ENCODE measurements at places on chromosomes 3 and 15.

DNA sequence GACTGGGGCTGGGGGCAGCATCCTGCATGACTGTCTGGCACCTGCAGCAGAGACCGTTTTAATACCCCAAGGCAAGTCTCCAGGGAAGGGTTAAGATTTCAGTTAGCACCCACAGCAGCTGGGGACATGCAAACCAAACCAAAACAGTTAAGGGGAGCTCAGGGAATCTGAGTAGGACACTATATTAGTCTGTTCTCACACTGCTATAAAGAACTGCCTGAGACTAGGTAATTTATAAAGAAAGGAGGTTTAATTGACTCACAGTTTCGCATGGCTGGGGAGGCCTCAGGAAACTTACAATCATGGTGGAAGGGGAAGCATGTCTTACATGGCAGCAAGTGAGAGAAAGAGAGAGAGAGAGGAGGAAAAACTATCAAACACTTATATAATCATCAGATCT lies 25.3 kb downstream of the GALNT15 start:
- H3K27me3 ChIP-seq = no peaks in the 10 kb centered on the region
- no peak overlapping the region for H3K4me3 ChIP-seq
- no peak for DNase-seq

- no peaks in the 10 kb centered on the region for H3K4me1 ChIP-seq
Measured at GRCh38 chr3:77281721-77282120, 241.8 kb downstream of the ROBO2 start.

- no peaks in the 10 kb centered on the region for H3K36me3 ChIP-seq
- H3K27ac ChIP-seq = no peak within 1 kb of the TSS
- DNase-seq = peak; percentile 67
- H3K27me3 ChIP-seq = no peaks in the 10 kb centered on the region
- peak within 1 kb of the TSS; percentile 78 for H3K4me3 ChIP-seq
- no peaks in the 10 kb centered on the region for H3K4me1 ChIP-seq
Measured at GRCh38 chr3:143119009-143119914, at the start of gene CHST2. TSS of gene CHST2 (plus strand) at chr3:143119771. CDS start at chr3:143120817, 1,046 bp downstream.

DNA sequence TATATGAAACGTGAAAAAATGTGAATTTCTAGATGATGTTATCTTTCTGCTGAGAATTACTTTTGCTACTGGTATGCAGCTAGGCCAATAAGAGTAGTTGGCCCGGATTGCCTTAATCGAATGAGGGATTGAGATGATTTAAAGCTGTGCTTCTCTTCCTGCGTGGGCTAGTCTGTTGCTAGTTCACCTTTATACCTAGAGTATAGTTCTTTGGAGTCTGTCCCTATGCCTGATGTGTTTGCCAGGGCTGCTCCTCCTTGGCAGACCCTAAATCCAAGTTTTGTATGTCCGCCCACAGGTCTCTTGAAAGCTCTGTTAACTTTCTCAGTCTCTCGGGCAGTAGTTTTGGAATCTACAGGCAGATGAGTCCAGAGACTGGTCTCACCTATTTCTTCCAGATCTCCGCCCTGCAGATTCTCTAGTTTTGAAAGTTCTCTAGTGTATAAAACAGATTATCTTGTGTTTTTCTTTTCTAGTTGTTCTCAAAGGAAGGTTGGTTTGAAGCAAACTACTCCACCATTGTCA lies 64.9 kb downstream of the MEF2A start:
- H3K27me3 ChIP-seq = no peaks in the 10 kb centered on the region
- peaks cover 30% of the 10 kb centered on the region for H3K4me1 ChIP-seq
- no peak for DNase-seq
- H3K36me3 ChIP-seq = peaks cover 20% of the 10 kb centered on the region
- no peak overlapping the region for H3K27ac ChIP-seq
- no peak overlapping the region for H3K4me3 ChIP-seq

DNA sequence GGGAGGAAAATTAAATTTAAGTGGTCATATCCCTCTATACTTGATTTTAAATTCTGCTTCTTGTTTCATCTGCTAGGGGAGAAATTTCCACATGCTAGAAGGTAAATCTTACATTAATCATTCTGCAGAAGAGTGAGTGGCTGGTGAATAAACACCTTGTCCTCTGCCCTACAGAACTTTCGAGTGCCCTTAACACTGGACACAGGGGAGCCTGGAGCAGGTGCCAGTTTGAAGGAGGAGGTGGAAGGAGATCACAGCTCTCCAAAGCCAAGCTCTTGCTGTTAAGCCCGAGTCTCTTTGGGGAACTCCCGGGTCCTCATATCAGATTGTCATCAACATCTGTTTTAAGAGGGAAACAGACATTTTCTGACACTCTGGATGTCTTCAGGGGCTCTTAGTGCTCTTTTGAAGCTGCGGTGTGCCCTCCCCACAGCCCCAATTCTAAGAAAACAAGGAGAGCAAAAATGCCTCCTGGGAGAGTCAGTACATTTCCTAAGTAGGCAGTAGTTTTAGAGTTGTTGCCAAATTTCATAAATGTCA lies 31.3 kb downstream of the LAMP3 start:
- H3K4me3 ChIP-seq = no peak overlapping the region
- H3K27ac ChIP-seq = no peak overlapping the region
- no peaks in the 10 kb centered on the region for H3K36me3 ChIP-seq
- H3K4me1 ChIP-seq = no peaks in the 10 kb centered on the region
- H3K27me3 ChIP-seq = no peaks in the 10 kb centered on the region

DNA sequence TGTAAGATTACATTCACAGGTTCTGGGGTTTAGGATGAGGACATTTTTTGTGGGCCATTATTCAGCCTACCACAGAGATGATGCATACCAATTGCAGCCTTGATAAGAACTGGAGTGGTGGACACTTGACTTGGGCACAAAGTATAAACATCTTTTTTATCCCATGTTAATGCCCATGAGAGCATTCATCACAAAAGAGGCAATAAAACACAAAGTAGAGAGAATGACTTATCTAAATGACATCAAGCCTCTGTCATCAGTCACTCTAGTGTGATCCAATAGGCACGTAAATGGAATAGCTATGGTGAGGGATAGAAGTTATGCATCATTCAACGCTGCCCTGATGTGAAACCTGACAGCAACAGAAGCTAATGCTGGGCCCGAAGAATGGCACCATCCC lies 25.8 kb downstream of the VEPH1 start:
- no peak overlapping the region for H3K4me3 ChIP-seq
- H3K36me3 ChIP-seq = no peaks in the 10 kb centered on the region
- DNase-seq = no peak
- H3K27ac ChIP-seq = no peak overlapping the region

DNA sequence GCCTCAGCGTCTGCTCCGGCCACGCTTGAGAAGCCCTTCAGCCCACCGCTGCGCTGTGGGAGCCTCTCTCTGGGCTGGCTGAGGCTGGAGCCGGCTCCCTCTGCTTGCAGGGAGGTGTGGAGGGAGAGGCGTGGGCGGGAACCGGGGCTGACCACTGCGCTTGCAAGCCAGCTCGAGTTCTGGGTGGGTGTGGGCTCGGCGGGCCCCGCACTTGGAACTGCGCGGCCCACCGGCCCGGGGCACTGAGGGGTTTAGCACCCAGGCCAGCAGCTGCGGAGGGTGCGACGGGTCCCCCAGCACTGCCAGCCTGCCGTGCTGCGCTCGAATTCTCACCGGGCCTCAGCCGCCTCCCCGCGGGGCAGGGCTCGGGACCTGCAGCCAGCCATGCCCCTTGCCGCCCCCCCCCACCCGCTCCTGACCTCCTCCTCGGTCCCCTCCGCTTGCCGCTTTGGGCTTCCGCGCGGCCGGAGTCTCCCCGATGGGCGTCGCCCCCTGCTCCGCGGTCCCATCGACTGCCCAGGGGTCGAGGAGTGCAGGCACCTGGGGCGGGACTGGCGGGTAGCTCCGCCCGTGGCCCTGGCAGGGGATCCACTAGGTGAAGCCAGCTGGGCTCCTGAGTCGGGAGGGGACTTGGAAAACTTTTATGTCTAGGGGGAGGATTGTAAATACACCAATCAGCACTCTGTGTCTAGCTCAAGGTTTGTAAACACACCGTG lies 106.7 kb downstream of the RAP2B start:
- H3K27ac ChIP-seq = no peak overlapping the region
- H3K27me3 ChIP-seq = no peaks in the 10 kb centered on the region
- no peak overlapping the region for H3K4me3 ChIP-seq
- no peaks in the 10 kb centered on the region for H3K36me3 ChIP-seq
- no peaks in the 10 kb centered on the region for H3K4me1 ChIP-seq

GRCh38 chr15:58419803-58420524 lies 11.8 kb upstream of the LIPC start:
- no peak overlapping the region for H3K4me3 ChIP-seq
- H3K36me3 ChIP-seq = no peaks in the 10 kb centered on the region
- no peak for DNase-seq
- no peak overlapping the region for H3K27ac ChIP-seq
- H3K27me3 ChIP-seq = no peaks in the 10 kb centered on the region
- no peaks in the 10 kb centered on the region for H3K4me1 ChIP-seq

GRCh38 chr15:59255680-59256336 lies 49.2 kb downstream of the LDHAL6B start:
- no peak for DNase-seq
- no peak overlapping the region for H3K27ac ChIP-seq
- H3K4me1 ChIP-seq = peaks cover 10% of the 10 kb centered on the region

DNA sequence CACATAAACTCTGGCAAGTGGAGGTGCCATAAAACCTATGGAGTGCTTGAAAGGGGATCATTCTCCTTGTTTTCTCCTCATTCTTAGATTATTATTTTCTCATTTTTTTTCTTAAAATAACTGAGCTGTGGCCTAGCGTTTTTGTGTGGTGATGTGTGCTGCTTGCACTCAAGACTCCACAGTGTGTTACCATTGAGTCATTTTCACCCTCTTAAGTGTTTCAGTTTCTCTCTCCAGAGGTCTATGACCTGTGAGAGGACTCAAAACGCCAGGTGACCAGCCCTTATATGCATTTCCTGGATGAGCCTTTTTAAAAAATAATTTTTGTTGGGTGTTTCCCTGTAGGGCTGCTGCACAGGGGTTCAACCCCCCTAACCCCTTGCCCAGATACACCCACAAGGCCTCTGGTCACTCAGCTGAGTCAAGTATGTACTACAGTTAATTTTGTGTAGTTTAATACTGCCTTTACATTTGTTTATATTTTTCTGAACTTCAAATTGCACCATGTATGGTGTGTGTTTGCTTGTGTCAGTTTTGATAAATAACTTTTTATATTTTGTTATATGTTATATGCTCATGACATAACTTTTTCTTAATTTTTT lies 15.4 kb upstream of the BTLA start:
- no peaks in the 10 kb centered on the region for H3K4me1 ChIP-seq
- no peaks in the 10 kb centered on the region for H3K27me3 ChIP-seq
- no peak overlapping the region for H3K27ac ChIP-seq

DNA sequence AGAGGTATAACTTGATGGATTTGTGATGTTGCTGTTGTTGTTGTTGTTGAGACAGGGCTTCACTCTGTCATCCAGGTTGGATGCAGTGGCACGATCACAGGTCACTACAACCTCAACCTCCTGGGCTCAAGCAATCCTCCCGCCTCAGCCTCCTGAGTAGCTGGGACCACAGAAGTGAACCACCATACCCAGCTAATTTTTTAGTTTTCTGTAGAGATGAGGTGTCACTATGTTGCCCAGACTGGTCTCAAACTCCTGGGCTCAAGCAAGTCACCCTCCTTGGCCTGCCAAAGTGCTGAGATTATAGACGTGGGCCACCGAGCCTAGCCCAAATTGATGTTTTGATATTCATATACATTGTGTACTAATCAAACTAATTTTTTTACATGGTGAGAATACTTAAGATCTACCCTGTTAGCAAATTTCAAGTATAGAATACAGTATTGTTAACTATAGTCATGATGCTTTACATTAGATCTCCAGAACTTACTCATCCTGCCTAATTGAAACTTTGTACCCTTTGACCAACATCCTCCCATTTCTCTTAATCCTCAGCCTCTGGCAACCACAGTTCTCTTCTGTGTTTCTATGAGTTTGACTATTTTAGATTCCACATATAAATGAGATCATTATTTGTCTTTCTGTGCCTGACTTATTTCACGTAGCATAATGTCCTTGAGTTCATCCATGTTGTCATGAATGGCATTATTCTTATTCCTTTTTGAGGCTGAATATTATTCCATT lies 23.2 kb downstream of the LMCD1 start:
- no peak for DNase-seq
- H3K36me3 ChIP-seq = peaks cover 5% of the 10 kb centered on the region
- peaks cover 5% of the 10 kb centered on the region for H3K4me1 ChIP-seq
- H3K27ac ChIP-seq = no peak overlapping the region
- H3K4me3 ChIP-seq = no peak overlapping the region
- no peaks in the 10 kb centered on the region for H3K27me3 ChIP-seq

GRCh38 chr3:39631136-39631535 lies 163.7 kb downstream of the MOBP start:
- H3K27ac ChIP-seq = no peak overlapping the region
- no peaks in the 10 kb centered on the region for H3K27me3 ChIP-seq
- H3K4me1 ChIP-seq = no peaks in the 10 kb centered on the region
- H3K36me3 ChIP-seq = no peaks in the 10 kb centered on the region
- DNase-seq = no peak

- H3K4me3 ChIP-seq = no peak overlapping the region
- H3K4me1 ChIP-seq = peaks cover 5% of the 10 kb centered on the region
- DNase-seq = no peak
- peaks cover 12% of the 10 kb centered on the region for H3K27me3 ChIP-seq
- no peak overlapping the region for H3K27ac ChIP-seq
Measured at GRCh38 chr3:184022323-184022722, 4.6 kb upstream of the ABCC5 start.

GRCh38 chr3:42037318-42037945 lies 53.7 kb upstream of the TRAK1 start:
- no peaks in the 10 kb centered on the region for H3K27me3 ChIP-seq
- DNase-seq = no peak
- H3K36me3 ChIP-seq = no peaks in the 10 kb centered on the region
- peaks cover 54% of the 10 kb centered on the region for H3K4me1 ChIP-seq
- no peak overlapping the region for H3K4me3 ChIP-seq
- H3K27ac ChIP-seq = peak overlapping the region; percentile 70

DNA sequence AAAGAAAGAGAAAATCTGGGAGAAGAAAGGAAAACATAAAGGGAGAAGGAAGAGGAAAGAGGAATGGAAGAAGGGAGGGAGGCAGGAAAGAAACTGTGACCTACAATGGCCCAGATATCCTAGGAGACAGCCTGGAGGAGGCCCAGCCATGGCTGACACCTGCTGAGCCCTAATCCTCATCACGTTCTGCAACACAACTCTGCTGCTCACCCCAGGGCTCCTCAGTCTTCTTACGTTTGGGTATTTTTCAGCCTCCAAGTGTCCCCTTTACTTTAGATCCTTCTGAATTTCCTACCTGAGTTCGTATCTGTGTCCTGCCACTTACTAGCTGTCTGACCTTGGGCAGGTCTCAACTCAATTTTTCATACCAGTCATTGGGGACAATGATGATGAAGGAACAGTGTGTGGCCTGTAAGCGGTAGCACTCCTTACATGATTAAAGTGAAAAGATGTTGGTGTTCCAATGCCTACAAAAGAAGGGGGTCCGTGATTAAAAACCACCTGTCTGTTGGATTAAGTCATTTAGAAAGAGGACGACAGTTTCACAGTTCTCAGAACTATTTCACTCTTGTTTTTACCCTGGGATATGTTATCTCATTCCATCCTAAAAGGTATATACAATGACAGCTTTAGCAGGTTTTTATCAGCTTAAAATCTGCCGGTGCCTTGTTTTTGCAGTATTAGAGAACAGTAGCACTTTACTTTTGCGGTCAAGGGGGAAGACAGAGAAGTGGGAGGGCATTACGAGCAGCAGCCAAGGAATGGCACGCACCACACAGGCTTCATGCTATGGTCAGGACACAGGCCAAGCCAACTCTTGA lies 47.4 kb downstream of the CCR4 start:
- no peak overlapping the region for H3K27ac ChIP-seq
- no peaks in the 10 kb centered on the region for H3K4me1 ChIP-seq
- DNase-seq = no peak
